NCI-H226 (cell line): ENCODE measurements at places on chromosomes 12 and 14.

GRCh38 chr14:97851428-97851995 is 1054.3 kb downstream of the VRK1 start:
- DNase-seq: no peak

GRCh38 chr14:102040153-102040552 is 46.7 kb downstream of the HSP90AA1 start:
- no peak for DNase-seq

DNA sequence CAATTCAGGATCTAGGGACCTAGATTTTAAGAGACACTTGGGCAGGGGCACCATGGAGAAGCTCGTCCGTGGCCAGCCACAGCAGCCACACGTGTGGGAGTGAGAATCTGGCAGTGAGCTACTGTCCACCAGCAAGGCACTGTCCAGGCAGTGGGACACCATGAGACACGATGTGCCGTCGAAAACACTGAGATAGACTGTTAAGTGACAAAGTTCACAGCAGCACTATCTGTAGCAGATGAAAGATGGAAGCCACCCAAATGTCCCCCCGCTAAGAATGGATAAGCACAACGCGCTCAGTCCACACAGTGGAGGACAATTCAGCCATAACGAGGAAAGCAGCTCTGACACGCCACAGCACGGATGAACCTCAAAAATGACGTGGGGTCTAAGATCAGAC is 19.7 kb downstream of the RILPL1 start:
- DNase-seq: no peak

DNA sequence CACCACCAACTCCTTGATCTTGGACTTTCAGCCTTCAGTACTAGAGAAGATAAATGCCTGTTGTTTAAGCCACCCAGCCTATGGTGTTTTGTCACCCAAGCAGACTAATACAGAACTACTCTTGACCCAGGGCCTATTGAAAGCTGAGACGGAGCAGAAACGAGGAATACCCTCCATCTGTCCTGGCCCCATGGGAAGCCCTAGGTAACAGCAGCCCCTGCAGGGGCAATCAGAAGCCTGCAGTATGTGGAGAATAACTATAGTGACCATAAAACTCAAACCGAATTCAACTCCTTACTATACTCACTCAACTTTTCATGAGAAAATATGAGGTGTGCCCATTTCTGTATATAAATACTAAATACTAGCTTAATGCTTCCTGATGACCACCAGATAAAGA is 307.4 kb downstream of the NUAK1 start:
- DNase-seq: no peak

DNA sequence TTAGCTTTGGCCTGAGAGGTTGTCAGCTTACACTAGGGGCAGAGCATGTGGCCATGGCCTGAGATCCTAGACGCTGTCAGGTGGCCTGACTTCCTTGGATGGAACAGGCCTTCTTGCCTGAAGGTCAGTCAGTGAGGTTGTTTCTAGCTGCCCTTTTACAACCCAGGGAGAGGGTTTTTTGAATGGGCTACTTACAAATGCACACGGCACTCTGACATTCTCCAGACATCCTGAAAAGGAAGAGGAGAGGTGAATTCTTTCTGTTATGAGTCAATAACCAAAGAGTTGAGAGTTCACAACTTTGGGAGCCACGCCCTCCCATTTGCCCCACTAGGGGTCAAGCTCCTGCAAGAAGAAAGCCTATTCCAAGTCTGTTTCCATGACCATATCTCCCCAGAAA is 7.8 kb downstream of the KRT76 start:
- no peak for DNase-seq

DNA sequence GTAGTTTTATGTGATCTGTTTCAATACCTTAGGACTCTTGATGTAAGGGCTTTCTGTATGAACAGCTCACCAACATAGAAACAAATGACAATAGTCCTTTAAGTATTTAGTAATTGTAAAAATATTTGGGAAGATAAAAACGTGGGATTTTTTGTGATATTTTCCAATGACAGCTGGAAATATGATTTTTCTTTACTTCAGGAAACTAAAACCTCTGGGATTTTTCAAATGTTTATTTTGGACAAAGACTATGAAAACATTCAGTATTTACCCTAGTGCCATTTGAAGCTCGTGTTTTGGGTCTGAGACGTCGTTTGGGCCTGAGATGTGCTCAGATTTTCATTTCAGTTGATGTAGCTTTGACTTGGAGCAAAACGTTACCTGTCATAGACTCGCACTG is 240.0 kb downstream of the BMP4 start:
- DNase-seq: no peak
